Dermis microvascular lymphatic vessel endothelial cell (primary cell): ENCODE measurements at places on chromosomes 2 and 18.

GRCh38 chr2:138219961-138220360, 255.7 kb downstream of the HNMT start:
- no peak for DNase-seq

- DNase-seq, result peak; percentile 43
These were observed 162.0 kb downstream of the LTBP1 start for GRCh38 chr2:33108483-33109443.

DNA sequence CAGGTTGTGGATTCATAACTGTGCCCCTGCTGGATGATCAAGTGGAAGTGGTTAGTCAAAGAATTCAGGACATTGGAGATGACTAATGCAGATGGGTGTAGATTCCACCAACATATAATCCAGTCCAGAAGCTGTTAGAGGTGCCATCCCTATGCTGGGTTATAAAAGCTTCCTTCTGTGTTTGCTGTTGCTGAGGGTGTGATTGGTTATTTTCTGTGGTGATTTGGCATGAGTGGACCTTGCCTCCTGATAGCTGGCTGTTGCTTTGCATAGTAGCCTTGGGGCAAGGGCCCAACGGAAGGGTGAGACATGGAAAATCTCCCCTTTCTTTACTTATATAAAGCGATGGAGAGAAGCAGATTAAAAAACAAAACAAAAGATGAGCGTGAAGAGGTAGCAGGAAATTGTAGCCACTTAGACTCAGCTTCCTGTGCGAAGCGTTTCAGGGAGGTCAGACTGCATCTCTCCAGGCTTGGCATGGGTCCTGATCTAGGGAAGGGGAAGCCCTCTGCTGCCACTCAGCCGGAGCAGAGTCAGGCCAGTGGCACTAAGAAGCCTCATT, 190.4 kb downstream of the FMNL2 start:
- DNase-seq, result peak; percentile 33

DNA sequence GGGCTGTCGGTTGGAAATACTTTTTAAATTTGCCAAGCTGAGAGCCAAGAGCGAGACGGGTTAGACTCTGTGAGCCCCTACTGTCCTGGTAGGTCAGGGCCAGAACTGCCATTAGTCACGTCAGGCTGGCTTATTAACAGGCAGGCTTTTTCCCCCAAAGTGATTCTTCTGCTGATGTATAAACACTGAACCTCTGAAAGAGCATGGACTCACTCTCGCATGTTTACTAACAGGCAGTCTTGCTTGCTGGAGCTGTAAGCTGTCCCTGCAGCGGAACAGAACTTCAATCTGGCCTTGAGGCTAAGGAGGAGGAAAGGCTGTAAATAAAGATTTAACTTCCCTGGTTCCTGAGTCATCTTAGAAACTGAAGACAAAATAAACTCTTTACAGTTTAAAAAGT, 288.4 kb downstream of the PIEZO2 start:
- DNase-seq, result no peak

DNA sequence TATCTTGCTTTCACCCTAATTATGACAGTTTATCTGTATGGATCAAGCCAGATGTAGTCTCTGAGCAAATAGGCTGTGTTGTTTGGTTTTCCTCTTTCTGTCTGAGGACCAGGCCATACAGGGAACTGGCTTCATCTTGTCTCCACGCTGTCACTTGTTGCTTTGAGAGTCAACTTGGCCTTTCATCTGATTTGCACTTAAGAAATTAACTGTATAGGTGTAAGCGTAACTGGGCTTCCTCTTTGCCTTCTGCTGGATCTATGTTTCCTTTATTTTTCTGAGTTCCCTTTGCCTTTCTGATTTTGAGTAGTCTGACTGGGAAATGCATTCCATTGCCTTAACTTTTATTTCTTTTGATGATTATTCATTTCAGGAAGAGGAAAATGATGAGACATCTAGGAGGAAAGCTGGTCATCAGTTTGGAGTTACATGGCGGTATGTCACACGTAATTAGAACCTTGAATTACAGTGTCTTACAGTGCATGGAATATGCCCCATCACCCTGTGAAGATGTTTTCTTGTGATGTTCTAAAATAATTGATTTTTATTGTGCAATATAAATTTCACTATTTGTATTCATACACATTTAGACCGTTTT, 17.4 kb downstream of the PTCD3 start:
- no peak for DNase-seq
